ENCODE measurements at places on chromosomes 1 and 21. TPM values are rescaled to one million over a fixed set of nuclear protein-coding genes. Genes with fewer than 3 reads are reported as not detected.

- no peak for DNase-seq
Measured at GRCh38 chr1:64248065-64248464, 44.6 kb downstream of the UBE2U start.

DNA sequence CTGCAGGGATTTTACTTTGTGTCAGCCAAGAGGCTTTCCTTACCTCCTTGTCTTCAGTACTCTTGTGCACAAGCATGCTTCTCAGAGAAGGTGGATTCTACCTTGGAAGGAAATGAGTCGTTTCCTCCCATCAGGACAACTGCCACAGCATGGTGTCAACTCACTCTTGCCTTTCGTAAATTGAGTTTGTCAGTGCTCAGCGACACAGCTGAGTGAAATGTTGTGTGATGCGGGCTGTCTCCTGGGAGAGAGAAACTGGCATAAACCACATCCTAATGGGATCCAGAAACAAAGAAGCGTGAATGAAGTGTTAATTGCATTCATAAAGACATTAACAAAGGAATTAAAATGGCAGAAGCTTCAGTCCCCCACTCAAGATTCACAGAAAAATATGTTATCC, 51.5 kb upstream of the SLC22A15 start:
- no peak for DNase-seq

DNA sequence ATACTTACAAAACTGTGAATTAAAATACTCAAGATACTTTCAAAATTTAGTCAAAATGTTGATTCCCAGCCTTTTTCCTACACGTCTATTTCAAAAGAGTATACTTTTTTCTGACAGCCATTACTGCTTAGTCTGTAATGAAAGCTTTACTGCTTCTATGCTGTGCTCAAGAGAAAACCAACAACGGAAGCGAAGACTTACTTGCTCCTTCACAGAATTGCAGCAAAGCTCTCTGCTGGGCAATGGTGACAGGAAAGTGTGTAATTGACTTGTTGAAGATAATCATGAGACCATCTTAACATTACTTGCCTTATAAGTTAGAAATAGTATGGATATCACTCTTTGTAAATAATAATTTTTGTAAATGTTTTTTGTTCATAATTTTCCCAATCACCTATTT, 1.7 kb upstream of the DYNLT5 start:
- DNase-seq: no peak

GRCh38 chr1:180026556-180026955, 71.9 kb downstream of the CEP350 start:
- DNase-seq: peak; percentile 72

GRCh38 chr1:10677491-10678391, 118.7 kb downstream of the CASZ1 start:
- DNase-seq: no peak

- no peak for DNase-seq
Measured at GRCh38 chr1:155037043-155037442, 3.4 kb downstream of the DCST1 start.

DNA sequence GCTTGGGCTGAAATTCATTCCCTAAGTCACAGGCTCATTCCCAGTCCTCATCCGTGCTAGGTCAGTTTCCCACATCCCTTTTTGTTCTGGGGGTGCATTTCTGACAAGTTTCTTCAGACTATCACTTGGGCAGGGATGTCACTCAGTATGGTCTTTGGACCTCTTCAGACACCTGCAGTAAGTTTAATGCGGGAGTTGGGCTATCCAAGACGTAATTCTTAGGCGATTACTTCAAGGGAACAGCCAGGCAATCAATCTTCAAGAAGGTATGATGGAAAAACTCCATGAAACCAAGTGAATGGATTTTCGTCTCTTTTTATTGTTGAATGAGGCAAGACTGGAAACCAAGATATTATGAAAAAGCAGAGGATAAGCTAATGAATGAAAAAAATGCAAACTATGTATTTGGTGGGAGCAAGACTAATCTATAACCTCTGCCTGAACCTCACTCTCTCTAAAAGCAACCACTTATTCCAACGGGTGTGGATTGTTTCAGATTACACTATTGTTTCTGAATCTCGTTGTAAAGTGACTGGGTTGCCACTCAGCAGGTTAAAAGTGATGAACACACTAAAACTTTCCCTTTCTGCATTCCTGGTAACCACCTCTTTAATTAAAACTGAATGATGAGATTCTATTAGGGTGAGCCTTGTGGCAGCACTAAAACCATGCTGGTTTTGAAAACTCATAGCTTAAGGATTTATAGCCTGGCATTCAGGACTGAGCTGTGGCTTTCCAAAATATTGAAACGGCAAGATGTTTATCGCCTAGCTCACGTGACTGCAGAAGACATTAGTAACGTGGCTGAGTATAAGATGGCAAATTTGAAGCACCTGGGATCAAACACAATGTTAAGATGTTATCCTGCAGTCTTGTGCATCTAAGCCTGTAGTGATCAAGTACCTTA, 1.1 kb downstream of the RASAL2 start:
- DNase-seq: peak; percentile 58

DNA sequence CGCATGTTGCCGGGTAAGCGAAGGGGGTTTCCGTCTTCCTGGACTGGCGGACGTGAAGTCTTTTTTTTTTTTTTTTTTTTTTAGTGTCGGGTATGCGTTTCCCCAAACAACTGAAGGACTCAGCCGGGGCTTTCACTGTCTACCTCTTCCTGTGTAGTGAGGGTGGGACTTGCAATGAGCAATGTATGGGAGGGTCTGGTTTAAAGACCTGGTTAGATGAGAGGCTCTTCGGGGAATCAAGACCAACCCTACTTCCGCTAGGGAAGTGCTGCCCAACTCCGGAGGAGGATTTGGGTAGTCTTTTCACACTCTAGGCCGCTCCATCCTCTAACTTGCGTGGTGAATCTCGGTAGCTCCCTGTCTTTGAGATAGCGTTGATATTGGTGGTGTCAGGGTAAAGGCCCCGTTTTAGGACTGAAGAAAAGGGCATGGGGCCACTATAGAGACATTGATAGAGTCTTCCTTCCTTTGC, 754 bp downstream of the PRRC2C start:
- no peak for DNase-seq

DNA sequence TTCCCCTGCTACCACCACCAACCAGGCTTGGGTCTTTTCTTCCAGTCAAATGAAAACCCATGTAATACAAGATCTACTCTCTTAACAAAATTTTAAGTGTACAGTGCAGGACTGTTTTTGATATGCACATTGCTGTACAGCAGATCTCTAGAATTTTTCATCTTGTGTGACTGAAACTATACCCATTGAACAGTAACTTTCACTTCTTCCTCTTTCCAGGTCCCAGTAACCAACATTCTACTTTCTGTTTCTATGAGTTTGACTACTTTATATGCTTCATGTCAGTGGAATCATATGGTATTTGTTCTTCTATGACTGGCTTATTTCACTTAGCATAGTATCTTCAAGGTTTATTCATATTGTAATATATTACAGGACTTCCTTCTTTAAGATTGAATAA, 45.3 kb upstream of the PLPPR4 start:
- DNase-seq: no peak

GRCh38 chr1:15167386-15167785, 13.8 kb downstream of the TMEM51 start:
- DNase-seq: no peak

- no peak for DNase-seq
Measured at GRCh38 chr1:228527596-228527995, 40.4 kb downstream of the RNF187 start.

DNA sequence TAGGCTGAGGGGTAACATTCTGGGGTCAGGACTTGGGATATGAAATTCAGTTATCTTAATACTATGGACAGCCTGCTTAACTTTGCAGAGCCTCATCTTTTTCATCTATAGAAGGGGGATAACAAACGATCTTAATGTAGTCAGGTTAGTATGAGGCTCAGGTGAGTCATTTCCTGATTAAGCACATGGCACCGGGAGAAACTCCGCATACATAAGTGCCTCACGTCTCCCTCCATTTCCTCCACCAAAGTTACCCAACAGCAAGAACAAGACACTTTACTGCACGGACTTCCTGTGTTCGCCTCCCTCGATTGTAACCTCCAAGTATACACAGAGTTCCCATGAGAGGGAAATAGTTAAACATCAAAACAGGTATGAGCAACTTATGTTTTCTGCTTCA, 112.7 kb upstream of the COA6 start:
- peak; percentile 52 for DNase-seq

DNA sequence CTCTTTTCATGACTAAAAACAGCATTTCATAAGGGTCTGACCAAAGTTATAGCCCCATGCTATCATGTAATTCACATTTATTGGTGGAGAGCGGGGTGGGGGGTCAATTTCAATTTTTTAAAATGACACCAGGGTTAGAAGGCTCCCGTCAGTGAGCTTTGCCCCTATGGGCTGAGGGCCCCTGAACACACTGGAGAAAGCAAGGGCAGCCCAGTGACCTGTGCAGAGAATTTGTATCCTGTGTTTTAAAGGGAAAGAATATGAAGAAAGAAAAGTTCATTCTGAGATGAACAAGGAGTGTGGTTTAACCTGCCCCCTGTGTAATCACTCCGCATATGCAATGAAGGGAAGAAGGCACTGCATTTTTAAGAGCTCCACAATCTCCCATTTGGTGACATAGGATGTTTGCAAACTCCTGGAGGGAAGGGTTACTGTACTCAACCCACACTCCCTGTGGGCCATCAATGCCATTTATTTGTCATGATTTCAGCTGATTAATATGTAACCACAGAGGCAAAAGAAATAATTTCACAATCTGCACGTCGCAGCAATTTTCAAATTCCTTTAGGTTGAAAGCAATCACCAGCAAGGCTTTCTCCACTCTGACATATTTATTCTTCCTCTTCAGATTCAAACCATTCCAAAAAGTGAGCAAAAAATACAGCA, 95.6 kb downstream of the ZNF281 start:
- DNase-seq: no peak

GRCh38 chr1:212700223-212700891, 717 bp upstream of the BATF3 start:
- DNase-seq: peak; percentile 59

- no peak for DNase-seq
Measured at GRCh38 chr1:228005511-228006033, 1.2 kb upstream of the WNT3A start.

GRCh38 chr1:77643456-77643855, 39.0 kb downstream of the ZZZ3 start:
- no peak for DNase-seq

DNA sequence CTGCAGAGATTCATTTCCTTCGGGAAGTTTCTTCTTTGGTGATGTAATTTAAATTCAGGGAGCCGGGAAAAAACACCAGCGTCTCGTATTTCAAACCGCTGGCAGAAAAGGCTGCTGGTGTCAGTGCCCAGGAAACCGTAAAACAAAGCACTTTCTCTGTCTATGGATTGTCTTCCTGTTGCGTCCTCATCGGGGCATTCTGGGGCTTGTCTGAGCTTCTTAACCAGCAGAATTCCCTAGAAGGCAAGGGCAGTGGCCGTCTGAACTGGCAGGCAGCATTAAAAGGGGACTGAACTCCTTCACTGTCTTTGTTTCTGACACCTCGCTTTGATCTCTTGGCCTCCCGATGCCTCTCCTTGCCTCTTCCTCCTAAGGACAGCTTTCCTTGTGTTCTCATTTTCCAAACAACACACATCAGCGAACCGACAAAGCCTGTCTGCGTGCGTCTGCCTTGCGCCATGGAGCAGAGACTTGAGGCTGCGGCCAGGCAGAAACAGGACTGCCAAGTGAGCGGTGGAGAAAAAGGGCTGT, 391.6 kb upstream of the VAMP3 start:
- peak; percentile 13 for DNase-seq

DNA sequence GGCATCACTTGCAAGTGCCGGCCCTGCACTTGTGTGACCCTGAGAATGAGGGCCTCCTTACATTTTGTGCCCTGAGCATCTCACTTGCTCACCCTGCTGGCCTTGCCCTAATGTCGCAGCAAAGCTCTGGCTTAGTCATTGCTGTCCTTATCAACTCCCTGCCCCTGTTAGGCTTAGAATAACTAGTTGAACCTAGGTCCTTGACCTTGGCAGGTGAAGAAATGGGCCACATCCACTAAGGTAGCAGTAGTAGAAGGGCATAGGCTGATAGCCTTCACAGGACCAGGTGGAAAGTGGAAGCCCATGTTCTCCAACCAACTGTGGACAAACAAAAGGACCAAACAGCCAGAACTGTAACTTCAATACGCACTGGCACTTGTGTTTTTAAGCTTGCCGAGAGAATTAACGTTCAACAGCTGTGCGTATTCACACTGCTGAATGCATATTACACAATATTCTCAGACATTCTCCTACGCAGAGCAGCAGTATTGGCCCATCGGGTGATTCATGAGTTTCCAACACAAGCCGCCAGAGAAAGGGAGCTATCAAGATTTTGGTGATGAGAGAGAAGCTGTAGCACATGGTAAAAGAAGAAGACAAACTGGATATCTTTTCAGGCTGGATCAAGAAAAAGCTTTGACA, 27.7 kb upstream of the PTGFRN start:
- peak; percentile 43 for DNase-seq

- no peak for DNase-seq
Measured at GRCh38 chr1:226444901-226445300, 37.0 kb upstream of the PARP1 start.

GRCh38 chr21:37534431-37534830, 167.9 kb downstream of the DYRK1A start:
- DNase-seq: no peak

- DNase-seq: no peak
Measured at GRCh38 chr1:220222939-220223338, 49.3 kb downstream of the RAB3GAP2 start.

DNA sequence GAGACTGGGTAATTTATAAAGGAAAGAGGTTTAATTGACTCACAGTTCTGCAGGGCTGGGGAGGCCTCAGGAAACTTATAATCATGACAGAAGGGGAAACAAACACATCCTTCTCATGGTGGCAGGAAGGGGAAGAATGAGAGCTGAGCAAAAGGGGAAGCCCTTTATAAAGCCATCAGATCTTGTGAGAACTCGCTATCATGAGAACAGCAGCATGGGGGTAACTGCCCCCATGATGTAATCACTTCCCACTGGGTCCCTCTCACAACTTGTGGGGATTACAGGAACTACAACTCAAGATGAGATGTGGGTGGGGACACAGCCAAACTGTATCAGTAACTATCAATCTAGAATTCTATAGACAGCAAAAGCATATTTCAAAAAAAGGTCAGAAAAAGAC, 64.7 kb upstream of the ACTRT2 start:
- no peak for DNase-seq

KRTAP19-3 gene
- not detected for total RNA-seq

NBPF1 gene
- total RNA-seq: 20.2 TPM

FCRL1 gene
- total RNA-seq: not detected

HYI gene
- total RNA-seq: 80.0 TPM

COX20 gene
- total RNA-seq: 11.1 TPM

KMO gene
- not detected for total RNA-seq

CAP1 gene
- 296 TPM for total RNA-seq

USH2A gene
- total RNA-seq: not detected

SHE gene
- 91.7 TPM for total RNA-seq

All from lung microvascular endothelial cell (primary cell).